ENCODE measurements at places on chromosomes 5 and 9.

DNA sequence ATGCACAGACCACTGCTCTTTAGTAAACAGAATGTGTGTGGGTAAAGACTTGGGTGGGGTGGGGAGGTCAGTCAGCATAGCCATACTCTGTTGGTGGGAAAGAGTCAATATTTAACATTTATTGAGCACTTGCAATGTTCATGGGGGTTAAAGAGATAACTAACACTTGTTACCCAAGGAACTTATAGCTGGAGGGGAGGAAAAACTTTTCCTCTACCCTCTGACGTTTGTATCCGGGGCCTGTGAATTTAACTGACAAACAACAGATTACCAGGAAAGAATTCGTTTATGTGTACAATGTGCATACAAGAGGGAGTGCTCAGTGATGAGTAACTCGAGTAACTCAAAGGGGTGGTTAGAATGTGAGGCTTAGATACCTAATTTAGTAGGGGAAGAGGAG is 6.8 kb upstream of the CLINT1 start:
- peak; percentile 35 for DNase-seq

- no peak for DNase-seq
These were observed 38.7 kb downstream of the FTMT start for GRCh38 chr5:121890297-121890858.

- DNase-seq, result no peak
These were observed 156.4 kb upstream of the COX7C start for GRCh38 chr5:86461169-86461956.

DNA sequence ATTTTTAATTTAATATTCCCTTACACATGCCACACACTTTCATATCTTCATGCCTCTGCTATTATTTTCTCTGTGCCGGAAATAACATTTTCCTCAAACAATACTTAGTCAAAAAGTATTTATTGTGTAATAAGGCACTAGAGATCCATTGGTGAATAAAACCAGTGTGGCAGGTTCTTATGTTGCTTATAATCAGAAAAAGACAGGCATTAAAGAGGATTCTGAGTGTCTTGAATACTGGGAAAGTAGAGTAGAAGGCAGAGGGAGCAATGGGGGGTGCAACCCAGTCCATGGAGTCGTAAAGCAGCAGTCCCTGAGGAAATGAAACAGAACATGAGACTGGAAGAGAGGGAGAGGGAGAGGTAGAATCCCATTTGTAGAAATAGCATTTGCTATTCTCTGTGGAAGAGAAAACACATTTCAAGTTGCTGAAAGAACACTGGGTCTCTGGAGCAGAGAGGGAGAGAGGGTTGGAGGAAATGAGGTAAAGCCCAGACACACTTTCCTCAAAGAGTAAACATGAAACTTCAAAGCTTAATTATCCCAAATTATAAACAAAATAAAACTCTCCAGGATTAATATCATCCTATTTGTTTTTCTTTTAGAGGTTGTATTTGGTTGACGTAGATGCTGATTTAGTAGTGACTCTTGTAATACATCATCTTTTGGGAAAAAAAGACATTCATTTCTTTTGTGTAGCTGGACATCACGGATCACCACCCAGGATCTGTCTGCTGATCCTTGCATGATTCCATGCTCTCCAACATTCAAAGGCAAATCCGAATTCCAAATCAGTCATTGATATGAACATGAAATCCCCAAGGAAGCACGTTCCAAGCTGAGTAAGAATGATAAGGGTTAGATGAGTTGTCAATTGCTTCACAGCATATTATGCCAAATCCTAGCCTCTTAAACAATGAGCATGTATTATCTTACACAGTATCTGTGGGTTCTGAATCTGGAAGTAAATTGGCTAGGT is 37.4 kb upstream of the GRAMD2B start:
- no peak for DNase-seq

DNA sequence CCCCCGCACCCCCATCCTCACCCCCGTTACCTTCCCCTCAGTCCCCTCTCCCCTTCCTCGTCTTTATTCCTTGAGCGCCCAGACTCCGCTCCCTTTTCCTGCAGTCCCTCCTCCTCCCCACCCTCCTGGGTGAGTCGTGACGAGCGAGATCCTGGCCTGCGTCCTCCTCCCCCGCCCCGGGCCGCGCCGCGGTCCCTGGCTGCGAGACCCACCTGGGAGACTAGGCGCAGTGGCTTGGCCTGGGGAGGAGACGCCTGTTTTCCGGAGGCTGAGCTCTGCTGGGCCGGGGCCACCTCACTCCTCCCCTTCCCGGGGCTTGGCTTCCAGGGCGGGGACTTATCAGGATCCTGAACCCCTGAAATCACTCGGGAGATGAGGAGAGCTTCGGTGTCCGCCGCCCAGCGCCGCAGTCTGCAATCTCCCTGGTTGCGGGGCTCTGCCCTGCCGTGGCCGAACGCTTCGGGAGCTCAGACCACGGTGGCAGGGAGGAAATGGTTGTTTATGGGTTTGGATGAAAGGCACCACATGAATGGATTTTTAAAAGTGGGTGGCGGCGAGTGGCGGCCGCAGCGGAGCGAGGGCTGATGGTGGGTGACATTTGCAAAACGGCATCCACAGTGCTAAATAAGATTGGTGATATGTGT is 984 bp downstream of the STXBP1 start:
- DNase-seq, result peak; percentile 84

DNA sequence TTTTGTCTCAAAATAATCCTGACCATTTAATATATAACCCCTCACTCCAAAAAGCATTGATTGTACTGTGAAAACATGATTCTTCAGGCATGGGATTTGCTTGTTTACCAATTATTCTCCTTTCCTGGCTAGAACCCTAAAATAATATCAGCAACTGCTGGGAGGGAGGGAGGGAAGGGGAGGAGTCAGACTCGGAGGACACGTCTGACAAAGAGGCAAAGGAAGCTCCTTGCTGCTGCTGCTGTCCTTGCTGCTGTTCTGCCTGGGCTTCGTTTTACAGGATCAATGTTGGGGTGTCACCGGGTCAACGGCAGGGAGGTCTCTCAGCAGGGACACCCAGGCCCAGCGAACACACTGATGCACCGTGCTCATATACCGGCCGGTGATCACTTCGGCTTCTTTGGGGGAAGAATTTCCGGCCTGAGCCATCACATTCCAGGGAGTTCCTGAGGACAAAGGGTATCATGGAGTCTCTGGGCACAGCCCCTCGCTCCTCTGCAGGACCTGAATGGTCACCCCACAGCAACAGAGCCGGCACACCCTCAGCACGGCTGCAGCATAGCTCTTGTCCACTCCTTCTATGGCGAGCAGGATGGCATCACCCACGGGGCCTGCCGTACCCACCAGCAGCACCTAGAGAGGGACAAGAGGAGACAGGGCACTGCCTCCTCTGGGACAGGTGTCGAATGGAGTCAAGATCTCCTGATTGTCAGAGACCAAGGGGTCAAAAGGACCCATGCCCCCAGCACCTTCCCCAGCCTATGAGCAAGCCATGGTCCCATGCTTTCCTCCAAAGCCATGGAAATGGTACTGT is 27.9 kb downstream of the MED10 start:
- no peak for DNase-seq

- no peak for DNase-seq
These were observed 180.5 kb upstream of the TUT7 start for GRCh38 chr9:86534572-86535258.

DNA sequence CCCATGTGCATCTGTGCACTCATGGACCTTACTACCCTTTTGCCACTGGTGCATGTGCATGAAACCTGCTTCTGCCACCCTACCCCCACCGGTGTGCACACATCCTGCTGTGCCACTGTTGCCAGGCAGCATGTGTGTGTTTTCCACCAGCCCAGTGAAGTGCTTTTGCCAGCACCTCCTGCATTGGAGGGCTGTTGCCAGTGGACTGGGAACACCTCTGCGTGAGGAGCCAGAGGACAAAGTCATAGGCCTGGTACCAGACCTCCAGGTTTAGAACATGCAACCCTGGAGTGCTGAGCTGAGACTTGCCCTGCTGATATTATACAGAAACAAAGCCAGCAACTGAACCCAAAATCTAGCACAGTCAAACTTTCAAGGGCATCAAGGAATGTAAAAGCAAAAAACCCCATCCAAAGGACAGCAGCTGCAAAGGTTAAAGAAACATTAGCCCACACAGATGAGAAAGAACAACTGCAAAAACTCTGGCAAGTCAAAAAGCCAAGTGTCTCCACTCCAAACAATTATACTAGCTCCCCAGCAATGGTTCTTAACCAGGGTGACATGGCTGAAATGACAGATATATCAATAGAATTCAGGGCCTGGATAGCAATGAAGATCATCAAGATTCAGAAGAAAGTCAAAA is 70.6 kb upstream of the PTPN3 start:
- no peak for DNase-seq

DNA sequence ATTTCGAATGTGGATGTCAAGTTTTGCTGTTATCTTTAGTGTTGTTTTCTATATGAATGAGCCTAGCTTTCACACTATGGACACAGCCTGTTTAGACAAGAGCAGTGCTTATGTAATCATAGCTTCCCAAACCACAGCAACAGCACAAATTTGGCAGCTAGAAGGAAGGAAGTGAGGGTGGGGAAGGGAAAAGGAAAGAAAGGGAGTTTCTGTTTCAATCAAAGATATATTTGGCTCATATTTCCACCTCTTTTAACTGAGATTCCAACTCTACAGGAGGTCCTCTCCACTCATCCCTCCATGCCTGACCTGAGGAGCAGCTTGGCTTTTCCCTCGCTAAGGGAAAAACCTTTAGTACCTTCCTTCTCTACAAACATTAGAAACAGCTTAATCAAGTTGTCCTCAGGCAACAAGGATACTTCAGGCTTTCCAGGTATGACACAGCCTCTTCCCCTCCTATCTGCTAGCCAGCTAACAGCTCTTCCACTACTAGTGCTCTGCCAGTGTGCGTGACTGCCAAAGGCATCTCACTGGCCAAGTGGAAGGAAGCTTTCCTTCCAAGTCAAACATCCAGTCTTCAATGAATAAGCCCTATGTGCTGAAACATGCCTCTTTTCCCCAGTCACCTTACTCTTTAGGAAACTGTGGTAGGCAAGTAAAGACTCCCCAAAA is 268.6 kb upstream of the PTGER4 start:
- peak; percentile 61 for DNase-seq

DNA sequence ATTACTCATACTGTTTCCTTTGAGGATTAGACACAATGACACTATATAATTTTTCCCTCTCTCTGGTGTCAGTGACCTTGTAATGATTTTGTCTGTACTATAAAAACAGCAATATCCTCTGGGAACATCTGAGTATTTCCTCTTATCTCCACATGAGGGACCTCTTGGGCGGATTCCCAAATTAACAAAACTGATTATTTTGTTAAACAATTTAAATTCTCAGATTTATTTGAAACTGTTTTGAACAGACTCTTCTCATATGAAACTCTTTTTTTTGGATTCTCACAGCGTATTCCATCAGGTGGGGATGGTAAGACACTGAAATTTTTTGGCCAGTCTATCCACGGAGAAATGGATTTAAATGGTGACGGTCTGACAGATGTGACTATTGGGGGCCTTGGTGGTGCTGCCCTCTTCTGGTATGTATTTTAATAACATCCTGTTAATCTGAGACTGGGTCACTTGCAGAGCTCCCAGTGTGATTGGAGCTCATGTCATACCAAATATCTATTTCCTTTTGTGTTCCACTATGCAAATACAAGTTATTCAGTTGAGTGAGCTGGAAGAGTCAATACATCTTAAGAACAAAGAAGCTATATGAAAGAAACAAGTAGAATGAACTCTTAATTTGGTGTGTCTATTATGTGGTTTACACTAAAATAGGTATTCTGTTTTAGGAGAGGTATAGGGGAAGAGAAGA is 73.8 kb upstream of the ITGA2 start:
- DNase-seq, result peak; percentile 75

- peak; percentile 35 for DNase-seq
These were observed 92.6 kb downstream of the TLE4 start for GRCh38 chr9:79664375-79664831.

GRCh38 chr5:105350486-105351140 is 1788.0 kb upstream of the NUDT12 start:
- no peak for DNase-seq

- no peak for DNase-seq
These were observed 89.5 kb upstream of the ARAP3 start for GRCh38 chr5:141771562-141771961.

DNA sequence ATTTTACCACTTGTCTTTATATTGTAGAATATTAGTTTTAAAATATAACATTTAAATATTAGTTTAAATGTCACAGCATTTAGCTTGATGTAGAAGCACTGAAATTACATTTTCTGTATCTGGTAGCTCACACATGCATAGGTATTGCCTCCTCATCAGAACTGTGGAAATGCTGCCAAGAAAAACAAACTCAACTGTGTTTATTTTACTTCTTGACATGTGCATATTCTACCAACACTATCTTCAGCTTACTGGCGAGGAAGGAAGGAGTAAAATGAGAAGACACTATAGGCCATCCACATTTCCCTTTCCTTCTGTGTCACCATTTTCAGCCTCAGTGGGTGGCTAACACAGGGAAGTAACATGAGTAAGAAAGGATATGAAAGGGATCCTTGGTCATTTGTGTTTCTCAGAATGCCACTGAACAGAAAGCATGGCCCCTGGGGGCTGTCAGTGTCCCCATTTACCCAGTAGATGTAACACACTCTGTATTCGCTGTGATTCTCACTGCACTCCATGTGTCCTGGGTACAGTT is 81.0 kb upstream of the HTR4 start:
- DNase-seq, result no peak

- no peak for DNase-seq
These were observed 213.9 kb downstream of the TMEM167A start for GRCh38 chr5:82863266-82863665.

- DNase-seq, result no peak
These were observed 123.6 kb downstream of the C5orf15 start for GRCh38 chr5:133844836-133845235.

DNA sequence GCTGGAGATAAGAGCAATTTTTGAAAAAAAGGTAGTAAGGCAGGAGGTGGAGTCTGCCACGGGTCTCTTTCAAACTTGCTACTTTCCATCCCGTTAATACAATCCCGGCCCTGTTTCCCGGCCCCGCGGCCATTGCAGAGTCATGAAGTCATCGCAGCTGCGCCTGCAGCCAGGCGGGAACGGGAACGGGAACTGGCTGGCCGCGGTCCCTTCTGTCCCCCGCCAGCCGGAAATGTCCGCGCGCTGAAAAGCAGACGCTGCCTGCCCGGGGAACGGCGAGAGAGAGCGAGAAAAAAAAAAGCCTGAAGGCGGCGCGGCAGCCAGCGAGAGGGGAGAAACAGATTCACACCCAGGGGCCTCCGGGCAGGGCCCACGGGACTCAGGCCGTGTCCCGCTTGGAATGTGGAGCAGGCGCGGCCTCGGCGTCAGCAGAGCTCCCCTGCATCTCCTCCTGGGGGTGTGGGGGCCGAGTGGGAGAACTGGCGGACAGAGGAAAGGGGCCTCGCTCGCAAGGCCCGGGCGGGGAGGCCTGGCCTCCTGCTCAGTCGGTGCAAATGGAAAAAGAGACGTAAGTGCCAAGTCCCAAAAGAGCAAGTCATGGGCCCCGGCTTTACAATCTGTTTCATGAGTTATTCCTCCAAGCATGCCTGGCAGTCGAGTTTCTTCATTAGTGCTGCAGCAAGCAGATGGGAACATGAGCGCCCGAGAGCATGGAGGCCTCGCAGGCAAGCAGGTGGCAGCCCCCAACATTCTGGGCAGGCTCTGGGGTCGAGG is 201.2 kb upstream of the GAS1 start:
- DNase-seq, result peak; percentile 85
